Fibroblast of the aortic adventitia (primary cell): ENCODE measurements at places on chromosomes 5 and 9. TPM values are rescaled to one million over a fixed set of nuclear protein-coding genes. Genes with fewer than 3 reads are reported as not detected.

The FAM153A gene
- not detected in 2 replicates for total RNA-seq

The TLX3 gene
- total RNA-seq: not detected in 2 replicates

The IFNA13 gene
- total RNA-seq: not detected in 2 replicates

The C5orf52 gene
- not detected in 2 replicates for total RNA-seq

The IL13 gene
- total RNA-seq: not detected in 2 replicates

The HSDL2 gene
- total RNA-seq: 49.7 and 54.9 TPM in 2 replicates

The NR6A1 gene
- 1.2 TPM in 1 of 2 replicates, not detected in the other for total RNA-seq

The FBXL7 gene
- total RNA-seq: 12.4 and 12.6 TPM in 2 replicates

The CATSPER3 gene
- total RNA-seq: 0.09 TPM in 1 of 2 replicates, not detected in the other

The TEX48 gene
- total RNA-seq: not detected in 2 replicates

The PRR7 gene
- total RNA-seq: 2.2 and 8.8 TPM in 2 replicates

The TXNDC8 gene
- not detected in 2 replicates for total RNA-seq

The PCDHB11 gene
- total RNA-seq: 0.08 and 0.27 TPM in 2 replicates

The WHRN gene
- 2.1 and 3.5 TPM in 2 replicates for total RNA-seq

The ADAMTSL1 gene
- total RNA-seq: 41.8 and 179 TPM in 2 replicates

The GRIA1 gene
- total RNA-seq: 1.2 TPM in 1 of 2 replicates, not detected in the other

The BARX1 gene
- 0.09 TPM in 1 of 2 replicates, not detected in the other for total RNA-seq

The ECSCR gene
- total RNA-seq: 0.36 and 1.1 TPM in 2 replicates

The RANBP6 gene
- 19.9 and 37.7 TPM in 2 replicates for total RNA-seq

The CDH9 gene
- total RNA-seq: 0.16 TPM in 1 of 2 replicates, not detected in the other

The LECT2 gene
- not detected in 2 replicates for total RNA-seq

The UBE2D2 gene
- total RNA-seq: 71.8 and 137 TPM in 2 replicates

The PLAC8L1 gene
- 0.98 TPM in 1 of 2 replicates, not detected in the other for total RNA-seq

The INSL6 gene
- total RNA-seq: not detected in 2 replicates

The GLIPR2 gene
- total RNA-seq: 24.3 and 36.6 TPM in 2 replicates

The MRPS2 gene
- total RNA-seq: 5.5 and 21.4 TPM in 2 replicates

The EDIL3 gene
- total RNA-seq: 48.1 and 248 TPM in 2 replicates

The CCDC152 gene
- total RNA-seq: 3.4 and 5.8 TPM in 2 replicates
